Fibroblast of the conjunctiva (primary cell): ENCODE measurements at places on chromosomes 16 and 17.

- DNase-seq, result no peak
Observed at GRCh38 chr17:82129095-82129494, 31.1 kb upstream of the FASN start.

DNA sequence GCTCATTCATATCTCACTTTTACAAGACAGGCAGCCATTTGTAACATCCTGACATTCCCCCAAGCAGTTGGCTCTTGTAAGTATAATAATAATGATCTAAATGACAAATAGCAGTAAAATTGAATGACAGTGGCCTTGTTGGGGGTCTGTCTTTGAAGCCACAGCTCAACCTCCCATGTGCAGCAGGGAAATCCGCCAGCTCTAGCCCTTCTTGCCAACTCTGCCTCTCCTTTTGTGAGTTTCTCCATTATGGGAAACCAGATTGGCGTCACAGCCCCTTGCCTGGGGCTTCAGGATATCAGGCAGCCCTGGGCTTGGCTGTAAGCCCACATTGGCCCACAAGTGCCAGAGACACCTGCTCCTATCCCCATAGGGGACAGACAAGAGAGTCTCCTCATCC, 70.4 kb upstream of the CACNG5 start:
- no peak for DNase-seq

GRCh38 chr17:535198-535597, 179.4 kb downstream of the VPS53 start:
- no peak for DNase-seq

DNA sequence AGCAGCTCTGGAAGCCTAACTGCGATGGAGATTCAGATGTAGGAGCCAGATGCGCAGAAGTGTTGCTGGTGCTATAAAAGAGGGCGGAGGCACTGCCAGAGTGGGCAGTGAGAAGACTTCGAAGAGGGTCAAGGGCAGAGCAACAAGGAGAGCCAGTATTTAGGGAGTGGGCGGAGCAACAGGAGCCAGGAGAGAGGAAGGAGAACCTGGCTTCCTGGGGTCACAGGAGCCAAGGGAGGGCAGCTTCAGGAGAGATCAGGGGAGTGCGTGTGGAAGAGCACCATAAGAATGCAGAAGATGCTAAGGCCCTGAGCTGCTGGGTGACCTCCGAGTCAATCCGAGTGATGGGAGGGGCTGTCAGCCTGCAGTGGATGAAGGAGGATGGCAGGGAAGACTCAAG, 14.4 kb upstream of the MRPS23 start:
- no peak for DNase-seq

- no peak for DNase-seq
Observed at GRCh38 chr17:71163813-71164122, 957.1 kb upstream of the SOX9 start.

- DNase-seq, result no peak
Observed at GRCh38 chr16:79603055-79603454, 2.5 kb upstream of the MAF start.

- no peak for DNase-seq
Observed at GRCh38 chr17:78680436-78680835, 101.6 kb downstream of the CYTH1 start.

DNA sequence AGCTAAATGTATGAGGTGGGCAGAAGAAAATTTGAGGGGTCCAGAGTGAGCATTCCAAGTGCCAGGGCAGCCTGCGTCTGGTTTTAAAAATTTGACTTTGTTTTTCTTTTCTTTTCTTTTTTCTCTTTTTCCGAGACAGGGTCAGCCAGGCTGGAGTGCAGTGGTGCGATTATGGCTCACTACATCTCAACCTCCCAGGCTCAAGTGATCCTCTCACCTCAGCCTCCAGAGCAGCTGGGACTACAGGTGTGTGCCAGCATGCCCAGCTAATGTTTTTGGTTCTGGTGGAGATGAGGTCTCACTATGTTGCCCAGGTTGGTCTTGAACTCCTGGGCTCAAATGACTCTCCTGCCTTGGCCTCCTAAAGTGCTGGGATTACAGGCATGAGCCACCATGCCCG, 15.6 kb downstream of the SMPD3 start:
- DNase-seq, result no peak

DNA sequence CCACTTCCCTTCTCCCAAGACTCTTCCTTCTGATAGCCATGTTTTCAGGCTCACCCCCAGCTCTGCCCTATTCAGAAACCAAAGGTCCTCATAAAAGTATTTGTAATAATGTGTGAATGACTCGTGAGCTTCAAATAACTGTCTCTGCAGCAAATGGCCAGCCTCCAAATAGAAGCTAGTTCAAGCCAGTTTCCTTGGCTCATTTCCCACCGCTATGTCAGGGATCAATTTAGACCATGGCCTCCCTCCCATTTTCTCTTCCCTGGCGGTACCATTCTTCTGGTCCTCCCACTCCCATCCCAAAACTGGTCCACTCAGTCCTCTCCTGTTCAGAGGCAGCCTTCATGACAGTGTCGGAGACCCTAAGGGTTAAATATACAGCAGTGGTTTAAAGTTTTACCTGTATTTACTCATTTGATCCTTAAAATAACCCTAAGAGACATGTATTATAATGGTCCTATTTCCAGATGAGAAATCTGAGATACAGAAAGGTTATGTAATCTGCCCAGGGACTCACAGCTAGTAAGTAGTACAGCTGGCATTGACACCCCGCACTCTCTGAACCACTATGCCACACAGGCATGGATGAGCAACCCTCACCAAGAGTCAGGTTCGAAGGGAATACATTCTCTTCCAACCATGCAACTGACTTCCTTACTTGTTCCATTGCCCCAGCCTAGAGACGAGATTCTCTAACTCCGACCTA, 42.9 kb downstream of the GAS7 start:
- DNase-seq, result peak; percentile 50

- peak; percentile 53 for DNase-seq
Observed at GRCh38 chr17:18093616-18094408, 6.1 kb downstream of the DRG2 start.

DNA sequence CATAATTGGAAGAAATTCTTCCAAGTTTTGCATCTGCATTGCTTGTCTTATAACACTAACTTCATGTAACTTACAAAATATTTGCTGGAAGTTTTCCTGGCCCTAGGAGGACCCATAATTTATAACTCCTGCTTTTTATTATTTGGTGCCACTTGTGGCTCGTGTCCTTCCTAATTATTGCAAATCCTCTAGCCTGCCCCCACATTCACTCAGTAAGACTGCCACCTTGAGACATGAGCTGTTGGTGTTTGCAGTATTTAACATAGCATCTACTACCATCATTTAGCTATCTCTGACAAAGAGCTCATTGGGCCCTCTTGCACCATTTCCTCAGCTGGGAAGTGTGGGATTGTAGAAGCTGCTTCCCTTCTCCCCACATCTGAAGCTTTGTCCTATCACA, 49.5 kb downstream of the FTO start:
- no peak for DNase-seq

GRCh38 chr17:31888124-31888523, 13.4 kb downstream of the UTP6 start:
- no peak for DNase-seq

DNA sequence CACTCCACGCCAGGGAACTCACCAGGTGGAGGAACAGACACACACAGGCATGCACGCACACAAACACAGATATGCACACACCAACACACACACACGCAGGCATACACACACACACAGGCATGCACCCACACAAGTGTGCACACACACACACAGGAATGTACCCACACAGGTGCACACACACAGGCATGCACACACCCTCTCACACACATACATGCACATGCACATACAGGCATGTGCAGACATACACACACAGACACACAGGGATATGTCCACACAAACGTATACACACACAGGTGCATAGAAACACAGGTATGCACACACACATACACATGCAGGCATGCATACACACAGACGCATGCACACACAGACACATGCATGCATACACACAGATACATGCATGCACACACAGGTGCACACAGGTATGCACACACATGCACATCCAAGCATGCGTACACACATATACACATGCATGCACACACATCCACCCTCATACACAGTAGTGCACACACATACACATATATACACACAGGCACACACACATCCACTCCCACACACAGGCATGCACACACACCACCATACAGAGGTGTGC, 39.2 kb downstream of the COTL1 start:
- DNase-seq, result no peak

DNA sequence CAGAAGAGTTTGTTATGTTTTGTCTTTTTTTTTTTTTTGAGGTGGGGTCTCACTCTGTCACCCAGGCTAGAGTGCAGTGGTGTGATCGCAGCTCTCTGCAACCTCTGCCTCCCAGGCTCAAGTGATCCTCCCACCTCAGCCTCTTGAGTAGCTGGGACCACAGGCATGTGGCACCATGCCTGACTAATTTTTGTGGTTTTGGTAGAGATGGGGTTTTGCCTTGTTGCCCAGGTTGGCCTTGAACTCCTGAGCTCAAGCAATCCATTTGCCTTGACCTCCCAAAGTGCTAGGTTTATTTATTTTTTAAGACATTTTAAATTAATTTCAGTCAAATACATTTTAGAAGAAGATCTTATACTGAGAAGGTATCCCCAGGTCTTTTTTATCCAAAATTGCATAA, 366.7 kb downstream of the KCNJ2 start:
- no peak for DNase-seq

DNA sequence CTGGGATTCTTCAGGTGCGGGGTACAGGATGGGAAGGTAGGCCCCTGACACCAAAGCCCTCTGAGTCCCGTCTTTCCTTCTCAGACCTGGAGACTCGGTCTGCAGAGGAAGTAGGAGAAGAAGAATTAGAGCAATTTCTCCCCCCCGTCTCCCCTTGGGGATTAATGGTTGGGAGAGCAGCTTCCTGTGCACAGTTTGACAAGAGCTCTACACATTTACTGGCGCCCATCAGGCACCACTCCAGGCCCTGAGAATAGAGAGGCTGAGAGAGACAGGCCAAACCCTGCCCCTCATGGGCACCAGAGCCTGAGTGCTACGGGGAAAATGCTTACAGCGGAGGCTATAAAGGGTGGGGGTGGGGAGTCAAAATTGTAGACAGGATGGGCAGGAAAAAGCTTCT, 3.5 kb upstream of the C16orf74 start:
- no peak for DNase-seq

DNA sequence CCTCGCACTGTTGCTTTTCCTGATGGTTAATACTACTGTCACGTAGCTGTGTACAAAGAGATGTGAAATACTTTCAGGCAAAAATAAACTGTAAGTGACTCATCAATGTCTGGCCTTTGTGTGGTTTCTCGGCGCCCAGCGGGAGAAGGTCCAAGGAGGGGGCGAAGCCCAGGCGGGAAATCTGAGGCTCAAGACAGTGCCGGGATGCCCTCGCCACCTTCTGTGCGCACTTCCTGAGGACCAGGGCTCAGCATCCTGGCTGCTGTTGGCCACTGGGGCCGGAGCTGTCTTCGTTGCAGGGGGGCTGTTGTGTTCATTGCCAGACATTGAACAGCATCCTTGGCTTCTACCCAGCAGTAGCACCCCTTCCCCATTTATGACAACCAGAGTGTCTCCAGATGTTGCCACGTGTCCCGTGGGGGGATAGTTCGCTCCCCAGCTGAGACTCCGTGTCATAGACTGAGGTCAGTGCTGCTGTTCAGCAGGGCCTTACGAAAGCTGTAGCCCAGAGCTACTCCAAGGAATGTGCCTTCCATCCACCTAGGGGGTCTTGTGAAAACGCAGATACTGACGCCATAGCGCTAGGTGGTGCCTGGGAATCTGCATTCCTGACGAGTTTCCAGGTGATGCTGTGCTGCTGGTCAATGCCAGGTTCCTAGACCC, 67.3 kb upstream of the PLCG2 start:
- DNase-seq, result peak; percentile 43

- no peak for DNase-seq
Observed at GRCh38 chr16:55076053-55076452, 145.4 kb downstream of the IRX5 start.
